ENCODE measurements at places on chromosomes 13 and 19. TPM values are rescaled to one million over a fixed set of nuclear protein-coding genes. Genes with fewer than 3 reads are reported as not detected.

The PCDH9 gene
- 11.3 TPM for total RNA-seq

The TNNI3 gene
- not detected for total RNA-seq

The ZNF415 gene
- 5.8 TPM for total RNA-seq

The ZC3H4 gene
- 23.0 TPM for total RNA-seq

The KCTD4 gene
- 0.38 TPM for total RNA-seq

The SLC25A30 gene
- total RNA-seq = 24.0 TPM

The PRSS57 gene
- not detected for total RNA-seq

The PNMA8B gene
- total RNA-seq = 0.19 TPM

The KIR3DL1 gene
- not detected for total RNA-seq

The LACC1 gene
- total RNA-seq = 7.5 TPM

The ZSWIM9 gene
- total RNA-seq = 1.4 TPM

The C1QTNF9B gene
- total RNA-seq = not detected

The PIH1D1 gene
- 133 TPM for total RNA-seq

The NLRP5 gene
- total RNA-seq = not detected

The ZNF547 gene
- total RNA-seq = 5.9 TPM

The PEX11G gene
- total RNA-seq = 6.2 TPM

The FXYD1 gene
- 1.4 TPM for total RNA-seq

The TIMM13 gene
- total RNA-seq = 39.9 TPM

The DMKN gene
- total RNA-seq = 2.5 TPM

The ZNF93 gene
- 8.1 TPM for total RNA-seq

The ONECUT3 gene
- not detected for total RNA-seq

The DAND5 gene
- not detected for total RNA-seq

The ADM5 gene
- total RNA-seq = 0.77 TPM

The BRME1 gene
- 1.2 TPM for total RNA-seq

The IL12RB1 gene
- total RNA-seq = 0.28 TPM

The FARP1 gene
- 18.6 TPM for total RNA-seq

The ALKBH7 gene
- total RNA-seq = 58.6 TPM

The DPF1 gene
- 0.28 TPM for total RNA-seq

The CGB7 gene
- 0.19 TPM for total RNA-seq

The LCP1 gene
- 1.4 TPM for total RNA-seq

The NRTN gene
- total RNA-seq = not detected

The ADGRE3 gene
- total RNA-seq = not detected

The FFAR1 gene
- not detected for total RNA-seq

The KISS1R gene
- total RNA-seq = not detected

The ATP8B3 gene
- 0.38 TPM for total RNA-seq

The GARIN5A gene
- total RNA-seq = not detected

The OR7G1 gene
- not detected for total RNA-seq

The ZNF525 gene
- total RNA-seq = 6.9 TPM

The CEACAM20 gene
- not detected for total RNA-seq

The MOB3A gene
- total RNA-seq = 8.5 TPM

The ZNF613 gene
- 8.7 TPM for total RNA-seq

The SYNE4 gene
- total RNA-seq = 0.28 TPM

The GFY gene
- not detected for total RNA-seq

The ZNF563 gene
- 4.2 TPM for total RNA-seq

The CGB5 gene
- not detected for total RNA-seq

The CAPS gene
- 2.1 TPM for total RNA-seq

The APOC4 gene
- not detected for total RNA-seq

The VSTM2B gene
- 0.28 TPM for total RNA-seq

The CFAP97D2 gene
- total RNA-seq = not detected

The OR7D2 gene
- total RNA-seq = not detected

The EXOC3L2 gene
- 0.28 TPM for total RNA-seq

The IGFL3 gene
- total RNA-seq = not detected

The CRYL1 gene
- total RNA-seq = 19.2 TPM

The C19orf33 gene
- total RNA-seq = not detected

The PRR20A gene
- total RNA-seq = not detected

The KLK13 gene
- not detected for total RNA-seq

The PLIN4 gene
- not detected for total RNA-seq

The CYP2A7 gene
- not detected for total RNA-seq

The FCHO1 gene
- total RNA-seq = 0.56 TPM

The SLC8A2 gene
- total RNA-seq = not detected
